ENCODE measurements at places on chromosomes 7 and 10.

DNA sequence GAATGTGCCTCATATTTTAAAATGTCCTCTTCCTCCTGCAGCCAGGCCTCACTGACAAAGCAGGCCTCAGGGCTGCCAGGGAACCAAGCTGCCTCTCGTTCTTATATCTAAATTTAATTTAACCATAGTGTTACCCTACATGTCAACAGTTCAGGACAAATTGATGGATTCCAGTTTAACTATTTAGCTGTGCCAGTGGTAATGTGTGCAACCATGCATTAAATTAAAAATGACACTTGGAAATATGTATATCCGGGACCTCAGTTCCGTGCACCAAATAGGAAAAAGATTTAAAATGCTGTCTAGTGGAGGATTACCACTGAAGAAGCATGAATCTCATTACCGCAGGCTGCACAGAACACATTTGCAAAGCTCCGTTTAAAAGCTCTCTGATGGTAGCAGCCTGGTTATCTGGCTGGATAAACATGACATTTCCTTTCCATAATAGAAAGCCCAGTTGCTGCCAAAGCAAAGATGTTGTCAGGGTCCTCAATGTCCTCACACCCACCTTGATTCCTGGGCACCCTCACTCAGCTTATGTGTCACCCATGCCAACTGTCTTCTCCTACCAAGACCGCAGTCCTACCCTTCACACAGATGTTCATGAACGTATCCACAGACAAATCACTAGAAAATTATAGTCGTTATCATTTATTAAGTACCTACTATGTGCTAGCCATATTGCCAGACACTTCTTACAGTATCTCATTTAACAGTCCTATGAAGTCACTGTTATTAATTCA lies 73.3 kb upstream of the FRMD4A start:
- H3K27ac ChIP-seq, result no peak overlapping the region
- no peaks in the 10 kb centered on the region for H3K4me1 ChIP-seq
- DNase-seq, result no peak
- no peaks in the 10 kb centered on the region for H3K36me3 ChIP-seq
- H3K4me3 ChIP-seq, result no peak overlapping the region
- no peaks in the 10 kb centered on the region for H3K27me3 ChIP-seq

GRCh38 chr7:55526770-55527169 lies 45.5 kb downstream of the VOPP1 start:
- H3K27ac ChIP-seq, result no peak overlapping the region
- no peaks in the 10 kb centered on the region for H3K4me1 ChIP-seq
- no peak overlapping the region for H3K4me3 ChIP-seq
- DNase-seq, result no peak
- H3K36me3 ChIP-seq, result no peaks in the 10 kb centered on the region

DNA sequence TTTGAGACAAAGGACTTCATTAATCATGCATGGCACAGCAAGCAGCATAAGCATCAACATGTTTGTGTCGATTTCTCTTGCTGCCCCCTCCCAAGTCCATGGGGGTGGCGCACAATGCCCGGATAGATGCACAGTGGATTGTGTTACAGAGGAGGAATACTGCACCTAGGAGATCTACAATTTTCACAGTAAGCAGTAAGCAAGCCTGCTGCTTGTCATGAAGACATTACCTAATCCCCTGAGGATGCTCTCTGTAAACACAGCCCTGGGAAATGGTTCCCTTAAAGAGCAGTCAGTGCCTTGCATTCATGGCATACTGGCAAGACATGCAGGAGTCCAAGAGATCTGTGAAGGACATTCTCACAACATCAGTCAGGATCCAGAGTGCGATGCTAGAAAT lies 137.7 kb downstream of the ETV1 start:
- no peaks in the 10 kb centered on the region for H3K36me3 ChIP-seq
- H3K27me3 ChIP-seq, result no peaks in the 10 kb centered on the region
- no peaks in the 10 kb centered on the region for H3K4me1 ChIP-seq
- DNase-seq, result no peak
- H3K27ac ChIP-seq, result no peak overlapping the region

GRCh38 chr7:7924303-7924702 lies 44.3 kb upstream of the GLCCI1 start:
- H3K4me3 ChIP-seq, result no peak overlapping the region
- no peaks in the 10 kb centered on the region for H3K27me3 ChIP-seq
- H3K27ac ChIP-seq, result no peak overlapping the region
- DNase-seq, result no peak

DNA sequence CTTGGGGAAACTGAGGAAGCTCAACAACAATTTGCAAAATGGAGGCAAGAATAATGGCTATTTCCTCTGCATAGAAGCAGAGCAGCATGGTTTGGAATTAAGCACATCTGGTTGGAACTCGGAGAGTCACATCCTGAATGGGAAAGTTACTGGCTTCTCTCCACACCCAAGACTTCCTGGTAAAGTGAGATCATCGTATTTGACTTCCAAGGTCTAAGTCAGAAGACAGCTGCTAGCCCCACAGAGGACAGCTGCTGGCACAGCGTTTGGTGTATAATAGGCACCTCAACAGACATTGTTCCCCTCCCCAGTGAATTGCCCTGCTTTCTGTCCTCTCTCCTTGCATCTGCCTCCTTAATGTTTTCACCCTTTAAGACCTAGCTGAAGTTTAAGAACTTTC lies 37.0 kb upstream of the NRF1 start:
- H3K36me3 ChIP-seq, result no peaks in the 10 kb centered on the region
- no peak for DNase-seq
- H3K4me3 ChIP-seq, result no peak overlapping the region
- no peaks in the 10 kb centered on the region for H3K27me3 ChIP-seq
- no peak overlapping the region for H3K27ac ChIP-seq

DNA sequence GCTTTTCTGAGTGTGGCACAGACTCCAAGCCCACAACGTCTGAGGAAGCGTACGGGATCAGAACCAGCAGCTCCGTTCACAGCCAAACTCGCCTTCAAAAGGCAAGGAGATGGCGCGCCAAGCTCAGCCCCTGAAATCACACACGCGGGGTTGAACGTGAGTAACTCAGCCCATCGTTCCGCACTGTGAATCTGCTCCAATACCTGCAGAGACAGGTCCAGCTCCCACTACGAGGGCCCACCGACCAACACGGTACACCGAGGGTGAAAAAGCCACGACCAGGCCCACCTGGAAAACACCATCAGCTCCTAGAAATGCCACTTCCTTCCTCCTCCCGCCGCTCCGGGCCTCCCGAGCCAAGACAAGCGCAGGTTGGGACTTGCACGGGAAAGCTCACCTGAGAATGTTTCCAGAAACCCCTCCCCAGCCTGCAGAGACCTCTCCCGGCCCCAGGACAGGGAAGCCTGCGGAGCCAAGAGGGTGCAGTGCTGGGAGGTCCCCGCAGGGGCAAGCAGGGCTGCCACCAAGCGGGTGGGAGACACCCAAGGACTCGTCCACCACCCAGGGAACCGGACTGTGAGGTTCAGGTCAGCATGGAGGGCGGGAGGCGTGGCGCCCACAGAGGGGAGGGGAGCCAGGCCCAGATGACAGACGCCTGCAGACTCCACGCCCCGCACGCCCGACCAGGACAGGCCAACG lies 93.9 kb upstream of the PDGFA start:
- peak; percentile 60 for DNase-seq
- peak overlapping the region; percentile 7 for H3K4me3 ChIP-seq
- no peaks in the 10 kb centered on the region for H3K27me3 ChIP-seq
- H3K36me3 ChIP-seq, result no peaks in the 10 kb centered on the region
- H3K4me1 ChIP-seq, result peaks cover 14% of the 10 kb centered on the region

DNA sequence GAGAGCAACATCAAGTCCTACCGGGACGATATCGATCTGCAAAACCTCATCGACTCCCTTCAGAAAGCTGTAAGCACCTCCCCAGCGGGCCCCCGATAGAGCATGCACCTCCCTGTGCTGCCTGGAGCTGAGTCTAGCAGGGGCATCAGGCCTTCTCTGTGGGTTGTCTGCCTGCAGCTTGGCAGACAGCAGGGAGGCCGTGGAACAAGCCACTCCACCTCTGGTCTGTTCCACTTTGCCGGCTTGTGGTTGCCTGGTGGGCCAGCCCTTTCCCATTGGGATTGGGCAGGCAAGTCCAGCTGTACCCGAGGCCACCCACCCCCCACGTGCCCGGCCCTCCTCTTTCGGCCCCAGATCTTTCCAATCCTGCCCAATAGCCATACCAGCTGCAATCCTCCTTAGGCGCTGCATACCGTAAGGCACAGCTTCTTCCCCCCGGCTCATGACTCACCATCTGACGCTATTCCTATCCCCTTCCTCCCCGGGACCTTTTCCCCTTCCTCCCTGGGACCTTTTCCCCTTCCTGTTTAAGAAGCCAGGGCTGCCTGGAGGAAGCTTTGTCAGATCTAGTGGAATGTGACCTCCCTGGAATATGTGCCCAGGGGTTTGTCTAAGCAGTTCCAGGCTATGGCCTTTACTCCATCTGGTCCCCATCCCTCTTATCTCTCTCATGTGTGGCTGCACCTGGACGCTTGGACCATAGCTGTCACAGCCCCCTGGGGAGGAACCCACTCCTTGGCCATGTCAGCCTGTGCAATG lies 28.1 kb upstream of the SH2D4B start:
- no peaks in the 10 kb centered on the region for H3K27me3 ChIP-seq
- H3K4me3 ChIP-seq, result no peak overlapping the region
- no peak for DNase-seq
- H3K27ac ChIP-seq, result peak overlapping the region; percentile 19
- peaks cover 2% of the 10 kb centered on the region for H3K36me3 ChIP-seq

DNA sequence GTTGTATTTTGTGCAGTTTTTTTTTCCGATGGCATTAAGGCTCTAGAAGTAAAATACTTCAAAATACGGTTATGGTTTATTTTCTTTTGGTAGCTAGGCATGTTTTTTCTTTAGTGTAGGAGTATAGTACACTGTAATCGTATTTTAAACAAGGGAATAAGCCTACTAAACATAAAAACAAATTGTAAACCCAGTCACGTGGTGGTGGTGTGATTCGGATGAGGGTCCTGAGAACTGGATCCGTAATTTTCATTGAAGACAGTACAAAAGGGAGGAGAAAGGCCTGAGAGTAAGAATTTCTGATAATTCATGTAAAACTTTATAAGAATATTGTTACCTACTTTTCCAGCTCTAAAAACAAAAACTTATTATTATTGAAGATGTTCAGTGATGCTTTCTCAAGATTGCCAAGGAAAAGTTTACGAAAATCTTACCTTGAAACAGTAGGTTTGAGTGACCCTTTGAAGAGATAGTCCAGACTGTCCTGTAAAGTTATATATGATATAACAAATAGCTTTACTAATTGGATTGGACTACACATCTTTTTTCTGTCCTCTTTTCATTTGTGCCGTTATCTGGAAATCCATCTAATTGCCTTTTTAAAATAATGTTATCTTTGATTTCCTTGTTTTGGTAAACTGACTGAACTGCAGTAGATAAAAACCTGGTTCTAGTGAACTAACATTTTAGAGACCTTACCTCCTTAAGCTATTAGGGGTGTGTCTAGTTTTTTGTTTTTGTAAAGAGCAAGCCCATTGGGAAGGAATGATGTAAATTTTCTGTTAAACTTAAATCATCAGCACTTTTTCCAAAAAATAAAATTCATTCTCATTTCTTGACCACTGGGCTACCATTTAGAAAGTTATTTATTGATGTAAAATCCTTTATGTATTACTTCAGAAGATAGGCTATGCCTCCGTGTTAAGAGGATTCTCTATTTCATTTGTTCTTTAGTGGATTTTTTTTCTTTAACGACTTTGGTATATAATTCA lies 1.0 kb upstream of the PBLD start:
- H3K36me3 ChIP-seq, result no peaks in the 10 kb centered on the region
- H3K27me3 ChIP-seq, result no peaks in the 10 kb centered on the region
- peak overlapping the region; percentile 90 for H3K4me3 ChIP-seq
- peak overlapping the region; percentile 94 for H3K27ac ChIP-seq
- H3K4me1 ChIP-seq, result peaks cover 5% of the 10 kb centered on the region

- no peak for DNase-seq
- peaks cover 19% of the 10 kb centered on the region for H3K4me1 ChIP-seq
- no peaks in the 10 kb centered on the region for H3K27me3 ChIP-seq
- no peaks in the 10 kb centered on the region for H3K36me3 ChIP-seq
Measured at GRCh38 chr10:131977323-131978096, 4.2 kb downstream of the BNIP3 start.

- H3K27ac ChIP-seq, result no peak overlapping the region
- peaks cover 7% of the 10 kb centered on the region for H3K36me3 ChIP-seq
Measured at GRCh38 chr10:132752378-132752777, 33.6 kb downstream of the NKX6-2 start.

DNA sequence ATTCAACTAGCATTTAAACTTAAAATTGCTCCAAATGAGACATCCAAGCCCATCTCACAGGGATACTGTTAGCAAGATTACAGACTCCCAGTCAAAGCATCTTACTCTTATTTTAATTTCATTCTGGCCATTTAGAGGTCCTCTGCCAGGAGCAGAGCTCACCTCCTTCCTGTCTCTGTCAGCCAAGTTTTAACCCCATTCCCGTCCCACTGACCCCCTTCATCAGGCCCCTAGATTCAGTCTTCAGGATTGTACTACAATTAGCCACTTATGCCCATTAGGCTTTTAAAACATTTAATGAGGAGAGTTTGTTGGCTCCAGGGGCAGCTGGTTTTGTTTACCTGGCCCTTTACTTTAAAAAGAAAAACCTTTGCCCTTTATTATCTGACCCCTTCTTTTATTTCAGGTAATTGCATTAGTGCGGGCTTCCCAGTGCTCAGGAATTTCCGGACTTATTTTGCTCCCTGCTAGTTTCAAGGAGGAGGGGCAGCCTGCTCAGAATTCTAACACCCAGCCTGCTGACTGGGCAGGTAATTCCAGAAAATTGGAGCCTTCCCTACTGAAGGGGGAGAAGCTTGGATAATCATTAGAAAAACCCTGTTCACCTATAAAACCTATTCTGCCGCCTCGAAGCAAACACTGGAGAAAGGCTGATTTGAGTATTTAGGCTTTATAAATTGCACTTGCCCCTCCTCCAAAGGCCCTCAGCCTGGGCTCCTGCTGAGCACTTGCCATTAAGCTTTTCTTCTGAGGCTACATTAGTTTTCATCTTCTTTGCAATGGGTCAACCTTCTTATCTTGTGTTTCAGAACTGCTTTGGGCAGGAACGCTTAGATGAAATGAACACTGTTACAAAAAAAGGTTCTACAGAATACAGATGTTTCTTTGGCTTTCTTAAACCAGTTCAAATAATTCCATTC lies 200.5 kb upstream of the HPS1 start:
- H3K27ac ChIP-seq, result no peak overlapping the region
- H3K27me3 ChIP-seq, result no peaks in the 10 kb centered on the region
- no peaks in the 10 kb centered on the region for H3K4me1 ChIP-seq
- no peaks in the 10 kb centered on the region for H3K36me3 ChIP-seq
- no peak for DNase-seq

- no peak overlapping the region for H3K27ac ChIP-seq
- no peaks in the 10 kb centered on the region for H3K36me3 ChIP-seq
- H3K27me3 ChIP-seq, result no peaks in the 10 kb centered on the region
- H3K4me1 ChIP-seq, result no peaks in the 10 kb centered on the region
- DNase-seq, result no peak
Measured at GRCh38 chr7:25844102-25844870, 307.7 kb upstream of the NFE2L3 start.

GRCh38 chr10:5958077-5958476 lies 19.3 kb downstream of the IL15RA start:
- H3K4me3 ChIP-seq, result no peak overlapping the region
- H3K36me3 ChIP-seq, result no peaks in the 10 kb centered on the region
- no peak for DNase-seq
- H3K4me1 ChIP-seq, result no peaks in the 10 kb centered on the region
- H3K27me3 ChIP-seq, result no peaks in the 10 kb centered on the region

All from prostate gland (tissue), 2 donors.